Fibroblast of lung (primary cell): ENCODE measurements at places on chromosomes 11 and 22. TPM values are rescaled to one million over a fixed set of nuclear protein-coding genes. Genes with fewer than 3 reads are reported as not detected.
A peak's percentile ranks its signal among the peaks of the same experiment; 100 is the strongest.

KCNK7 gene
- total RNA-seq: under 0.01 TPM in 1 of 2 replicates, not detected in the other

DNA sequence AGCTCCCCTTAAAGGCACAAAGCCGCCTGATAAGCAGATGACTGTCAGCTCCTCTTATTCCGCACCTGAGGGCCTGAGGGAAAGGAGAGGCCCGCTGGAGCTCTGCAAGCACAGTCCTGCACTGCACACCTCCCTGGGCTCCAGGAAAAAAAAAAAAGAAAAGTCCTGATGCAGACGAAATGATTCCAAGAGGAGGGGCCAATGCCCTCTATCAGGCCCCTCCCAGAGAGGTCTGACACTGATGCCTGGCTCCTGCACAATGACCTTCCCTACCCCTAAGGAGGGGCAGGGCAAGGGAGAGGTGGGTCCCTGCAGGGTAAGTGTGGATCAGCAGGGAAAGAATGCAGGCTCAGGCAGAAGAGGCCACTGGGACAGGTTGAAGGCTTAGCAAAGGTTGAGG is 572.7 kb downstream of the SOX6 start:
- no peaks in the 10 kb centered on the region for H3K36me3 ChIP-seq
- H3K27me3 ChIP-seq: no peaks in the 10 kb centered on the region
- H3K4me3 ChIP-seq: no peak overlapping the region
- DNase-seq: no peak
- no peaks in the 10 kb centered on the region for H3K4me1 ChIP-seq

DNA sequence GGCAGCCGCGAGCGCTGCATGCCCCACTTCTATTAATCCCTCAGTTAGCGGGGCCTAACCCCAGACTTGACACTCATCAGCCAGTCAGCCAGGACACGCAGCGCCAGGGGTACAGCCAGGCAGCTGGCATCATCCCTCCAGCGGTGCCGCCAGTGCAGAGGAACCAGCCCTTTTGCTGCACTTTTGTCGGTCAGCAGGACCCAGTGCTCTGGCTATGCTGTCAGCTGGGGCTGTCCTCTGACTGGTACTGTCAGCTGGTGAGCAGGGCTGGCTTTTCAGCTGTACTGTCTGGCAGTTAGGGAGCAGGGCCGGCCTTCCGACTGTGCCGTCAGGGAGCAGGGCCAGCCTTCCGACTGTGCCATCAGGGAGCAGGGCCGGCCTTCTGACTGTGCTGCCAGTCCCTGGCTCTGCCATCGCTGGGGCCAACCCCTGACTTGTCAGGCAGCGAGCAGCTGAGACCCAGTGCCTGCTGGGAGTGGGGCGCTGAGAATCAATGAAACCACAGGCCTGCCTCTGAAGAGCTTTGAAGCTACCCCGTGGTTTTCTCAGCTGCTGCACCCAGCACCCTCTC is 115.4 kb downstream of the KIAA1671 start:
- H3K4me3 ChIP-seq: no peak overlapping the region
- H3K4me1 ChIP-seq: no peaks in the 10 kb centered on the region
- no peak overlapping the region for H3K27ac ChIP-seq
- no peaks in the 10 kb centered on the region for H3K36me3 ChIP-seq
- H3K27me3 ChIP-seq: no peaks in the 10 kb centered on the region

GRCh38 chr22:46219636-46220035 is 30.5 kb downstream of the CDPF1 start:
- DNase-seq: no peak
- no peaks in the 10 kb centered on the region for H3K27me3 ChIP-seq
- no peaks in the 10 kb centered on the region for H3K4me1 ChIP-seq
- H3K4me3 ChIP-seq: no peak overlapping the region
- H3K27ac ChIP-seq: no peak overlapping the region

- no peaks in the 10 kb centered on the region for H3K36me3 ChIP-seq
- H3K27ac ChIP-seq: no peak overlapping the region
- DNase-seq: peak; percentile 62
- H3K4me3 ChIP-seq: no peak overlapping the region
- no peaks in the 10 kb centered on the region for H3K4me1 ChIP-seq
- H3K27me3 ChIP-seq: no peaks in the 10 kb centered on the region
These were observed 1707.6 kb upstream of the RAG2 start for GRCh38 chr11:38305682-38306081.
